ENCODE measurements at places on chromosomes 12 and 14.

- no peak for DNase-seq
These were observed 624 bp downstream of the M6PR start for GRCh38 chr12:8948701-8949341.

DNA sequence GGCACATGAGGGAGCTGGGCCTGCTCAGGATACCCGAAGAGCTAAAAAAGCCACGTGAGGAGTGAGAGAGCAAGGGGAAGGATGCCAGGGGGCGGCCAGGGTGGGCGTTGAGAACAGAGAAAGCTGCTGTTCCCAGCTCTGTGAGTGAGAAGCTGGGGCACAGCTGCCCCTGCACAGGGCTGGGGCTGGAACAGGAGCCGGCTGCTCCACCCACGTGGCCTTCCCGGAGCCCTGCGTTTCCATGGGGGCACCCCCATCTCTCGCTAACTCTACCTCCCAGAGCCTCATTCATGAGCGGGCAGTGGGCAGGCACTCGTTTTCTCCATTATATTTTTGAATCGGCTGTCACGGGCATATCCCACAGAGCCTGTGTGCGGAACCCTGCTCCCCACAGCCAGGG, 42.7 kb downstream of the RFLNA start:
- no peak for DNase-seq

DNA sequence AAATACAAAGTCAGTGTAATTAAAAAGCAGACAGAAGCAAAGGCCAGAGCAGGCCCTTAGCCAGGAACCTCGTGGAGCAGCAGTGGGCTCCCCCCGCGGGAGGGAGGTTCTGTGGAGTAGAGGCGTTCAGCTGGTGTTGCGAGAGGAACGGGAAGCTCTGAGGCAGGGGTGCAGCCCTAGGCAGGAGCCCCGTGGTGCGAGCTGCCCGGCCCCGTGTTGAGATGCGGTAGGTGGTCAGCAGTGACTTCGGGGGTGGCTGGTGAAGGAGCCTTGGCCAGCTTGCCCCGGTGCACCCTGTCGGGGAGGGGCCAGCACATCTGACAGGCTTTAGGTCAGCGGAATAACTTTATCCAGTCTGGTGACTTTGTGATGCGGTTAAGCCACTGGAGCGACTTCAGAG, 46.2 kb downstream of the SFSWAP start:
- DNase-seq, result no peak

DNA sequence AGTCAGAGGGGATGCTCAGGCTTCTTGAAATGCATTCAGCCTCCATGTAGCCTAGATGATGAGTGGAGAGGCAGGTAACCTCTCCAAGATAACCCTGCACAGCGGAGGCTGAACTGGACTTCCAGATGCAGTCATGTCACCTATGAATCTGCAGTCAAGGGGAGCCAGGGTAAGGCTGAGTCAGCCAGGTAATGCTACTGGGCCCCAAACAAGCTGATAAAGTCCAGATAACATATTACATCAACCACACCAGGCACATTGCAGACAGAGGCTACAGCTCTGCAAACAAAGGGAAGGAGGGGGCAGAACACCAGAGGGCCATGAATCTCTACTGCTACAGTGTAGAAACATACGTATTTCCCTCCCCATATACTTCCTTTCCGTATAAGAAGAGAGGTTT, 14.0 kb downstream of the RNASE9 start:
- DNase-seq, result no peak

- DNase-seq, result no peak
These were observed 273.9 kb upstream of the MIS18BP1 start for GRCh38 chr14:45526715-45527549.

DNA sequence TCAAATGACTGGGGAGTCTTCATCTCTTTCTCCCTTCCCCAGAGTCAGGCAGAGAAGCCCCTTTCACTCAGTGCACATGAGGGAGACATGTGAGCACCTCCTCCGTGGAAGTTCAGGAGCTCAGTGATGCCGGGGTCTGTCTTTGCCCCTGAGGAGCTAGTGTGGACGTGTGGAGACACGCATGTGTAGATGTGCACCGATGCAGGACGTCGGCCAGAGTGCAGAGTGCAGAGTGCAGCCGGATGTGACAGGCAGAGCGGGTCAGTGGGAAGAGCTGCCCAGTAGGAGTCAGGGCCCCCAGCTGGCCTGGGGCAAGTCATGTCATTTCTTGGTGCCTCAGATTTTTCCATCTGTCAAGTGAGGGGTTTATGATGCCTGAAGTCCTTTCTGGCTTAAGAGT, 20.7 kb downstream of the TSPAN9 start:
- no peak for DNase-seq

DNA sequence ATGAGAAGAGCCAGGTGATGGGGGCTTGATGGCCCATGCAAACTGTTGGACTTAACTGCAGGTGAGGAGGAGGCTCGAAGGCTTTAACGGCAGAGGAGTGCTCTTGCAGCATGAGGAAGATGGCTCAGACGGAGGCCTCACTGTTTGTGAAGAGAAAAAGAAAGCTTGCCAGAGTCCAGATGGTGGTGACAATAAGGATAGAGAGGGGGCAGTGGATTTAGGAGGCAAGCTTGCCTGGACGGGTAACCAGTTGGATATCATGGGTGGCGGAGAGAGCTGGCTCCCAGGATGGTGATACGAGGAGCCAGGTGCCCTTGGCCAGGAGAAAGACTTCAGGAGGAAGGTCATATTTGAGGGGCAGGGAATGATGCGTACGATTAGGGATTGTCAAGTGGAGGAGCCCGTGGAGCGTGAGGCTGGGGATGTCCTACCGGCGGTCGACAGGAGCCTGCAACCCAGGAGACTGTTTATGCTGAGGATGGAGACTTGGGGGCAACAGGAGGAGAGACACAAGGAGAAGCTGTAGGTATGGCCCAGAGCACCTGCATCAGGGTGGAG, 71.8 kb downstream of the CACNA1C start:
- no peak for DNase-seq

GRCh38 chr12:85564786-85565185, 271.4 kb downstream of the RASSF9 start:
- DNase-seq, result no peak
